SJCRH30 (cell line): ENCODE measurements at places on chromosomes 13 and 19.
A peak's percentile ranks its signal among the peaks of the same experiment; 100 is the strongest.

DNA sequence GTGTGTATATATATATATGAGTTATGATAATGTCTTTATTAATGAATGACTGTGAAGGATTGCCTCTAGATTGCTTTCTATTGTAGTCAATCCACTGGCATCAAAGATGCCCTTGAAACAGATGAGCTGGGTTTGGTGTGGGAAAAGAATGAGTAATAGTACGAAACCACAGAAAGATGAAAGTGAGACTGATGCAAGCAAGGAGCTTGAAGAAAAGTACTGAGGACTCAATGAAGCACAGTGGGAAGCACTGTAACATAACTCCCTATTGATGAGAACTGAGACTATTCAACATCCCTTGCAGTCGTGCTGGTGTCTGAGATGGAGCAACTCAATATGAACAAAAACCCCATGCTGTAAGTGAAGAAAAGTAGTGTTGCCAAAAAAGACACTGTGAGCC, 1794.2 kb downstream of the SLITRK5 start:
- DNase-seq = no peak

- DNase-seq = no peak
Measured at GRCh38 chr19:41303954-41304353, 6.0 kb upstream of the CCDC97 start.

DNA sequence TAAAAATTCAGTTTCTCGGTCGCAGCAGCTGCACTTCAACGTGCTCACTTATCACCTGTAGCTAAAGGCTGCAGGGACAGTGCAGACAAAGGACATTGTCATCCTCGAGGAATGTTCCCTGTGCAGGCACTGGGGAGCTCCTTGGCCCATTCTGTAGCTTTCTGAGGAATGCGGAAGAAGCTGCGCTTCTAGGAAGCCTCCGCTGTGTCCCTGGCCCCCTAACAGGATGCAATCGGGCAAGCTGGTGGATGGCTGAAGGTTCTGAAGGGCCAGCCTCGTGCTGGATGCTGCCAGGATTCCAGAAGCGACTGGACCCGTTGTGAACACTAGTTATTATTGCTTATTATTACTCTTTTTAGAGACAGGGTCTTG, 8.1 kb downstream of the ANO8 start:
- DNase-seq = no peak

DNA sequence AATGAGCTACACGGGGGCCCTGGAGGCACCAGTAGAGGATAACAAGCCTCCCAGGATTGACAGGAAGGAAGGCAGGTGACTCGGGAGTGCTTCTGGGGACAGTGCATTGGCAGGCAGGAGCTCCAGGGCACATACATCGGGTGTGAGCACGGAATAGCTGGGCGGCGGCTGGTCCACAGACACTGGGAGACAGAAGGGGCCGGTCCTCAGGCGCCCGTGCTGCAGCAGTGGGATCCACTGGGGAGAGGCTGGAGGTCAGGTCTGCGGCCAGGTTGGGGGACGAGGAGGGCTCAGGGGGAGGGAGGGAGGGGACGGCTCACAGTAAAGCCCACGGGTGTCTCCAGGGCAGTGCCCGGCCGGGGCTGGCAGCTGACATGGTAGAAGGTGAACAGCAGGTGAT, 2.1 kb upstream of the ANGPTL8 start:
- DNase-seq = no peak

- DNase-seq = no peak
Measured at GRCh38 chr19:2484178-2484937, 8.4 kb downstream of the GADD45B start.

- no peak for DNase-seq
Measured at GRCh38 chr13:102536695-102537485, 59.9 kb upstream of the TPP2 start.

GRCh38 chr19:14476327-14476672, 1.1 kb upstream of the PTGER1 start:
- no peak for DNase-seq

GRCh38 chr13:98742961-98743360, 9.5 kb downstream of the SLC15A1 start:
- no peak for DNase-seq

GRCh38 chr19:18991468-18991867, 41.8 kb downstream of the SUGP2 start:
- DNase-seq = no peak

GRCh38 chr19:12611361-12611699, 610 bp downstream of the ZNF791 start:
- peak; percentile 91 for DNase-seq

DNA sequence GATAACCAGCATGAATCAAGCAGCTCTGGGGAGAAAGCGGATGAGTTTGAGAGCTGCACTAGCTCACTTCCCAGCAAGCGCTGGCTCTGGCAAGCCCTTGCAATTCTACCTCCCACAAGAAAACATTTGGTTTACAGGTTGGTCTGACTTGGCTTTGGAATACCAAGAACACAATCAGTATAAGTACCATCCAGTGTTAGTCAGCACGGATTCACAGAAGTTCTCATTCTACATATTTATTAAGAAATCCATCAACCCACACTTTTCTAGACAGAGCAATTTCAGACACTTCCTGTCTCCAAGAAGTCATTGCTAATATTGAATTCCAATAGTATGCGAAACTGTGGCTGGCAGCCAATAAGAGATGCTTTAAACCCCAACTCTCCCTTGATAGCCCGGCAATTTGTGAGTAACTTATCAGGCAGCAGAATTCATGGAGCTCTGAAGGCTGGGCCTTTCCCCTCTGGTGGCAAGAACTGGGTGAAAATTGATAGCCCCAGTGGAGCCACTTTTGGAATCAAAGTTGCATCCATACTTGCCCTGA, 59.4 kb upstream of the WASF3 start:
- no peak for DNase-seq

DNA sequence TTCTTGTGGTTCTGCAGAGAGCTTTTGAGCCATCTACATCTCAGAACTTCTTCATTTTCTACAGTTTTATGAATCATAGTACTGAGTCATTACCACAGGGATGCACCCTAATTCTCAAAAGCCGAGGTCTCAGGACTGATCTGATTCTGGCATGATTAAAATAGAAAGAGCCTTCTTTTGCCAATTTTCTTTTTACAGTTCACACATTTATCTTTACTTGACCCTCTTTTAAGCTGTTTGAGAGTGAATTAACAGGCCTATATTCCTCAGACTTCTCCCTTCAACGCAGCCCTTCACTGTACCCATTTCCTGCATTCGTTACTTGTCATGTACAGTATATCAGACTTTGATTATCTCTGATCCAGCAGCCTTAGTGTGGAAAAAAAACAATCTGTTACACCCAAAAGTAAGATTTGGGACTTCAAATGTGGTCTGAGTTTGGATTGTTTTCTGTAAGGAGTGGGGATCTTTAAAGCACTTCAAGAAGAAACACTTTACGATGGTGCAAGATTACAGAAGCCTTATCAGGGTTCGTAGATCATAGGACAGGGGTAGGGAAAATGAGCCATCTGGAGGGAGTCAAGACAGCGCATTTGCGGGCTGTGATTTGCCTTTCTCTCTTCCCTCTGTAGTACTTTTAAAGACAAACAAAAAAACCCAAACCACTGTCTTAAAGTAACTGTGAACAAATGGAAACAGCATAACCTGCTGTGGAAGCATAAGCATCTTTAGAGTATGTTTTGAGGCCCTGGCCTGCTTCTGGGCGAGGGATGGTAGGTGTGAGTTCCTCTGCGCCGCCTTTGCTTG, 15.3 kb upstream of the GPR183 start:
- DNase-seq = no peak

DNA sequence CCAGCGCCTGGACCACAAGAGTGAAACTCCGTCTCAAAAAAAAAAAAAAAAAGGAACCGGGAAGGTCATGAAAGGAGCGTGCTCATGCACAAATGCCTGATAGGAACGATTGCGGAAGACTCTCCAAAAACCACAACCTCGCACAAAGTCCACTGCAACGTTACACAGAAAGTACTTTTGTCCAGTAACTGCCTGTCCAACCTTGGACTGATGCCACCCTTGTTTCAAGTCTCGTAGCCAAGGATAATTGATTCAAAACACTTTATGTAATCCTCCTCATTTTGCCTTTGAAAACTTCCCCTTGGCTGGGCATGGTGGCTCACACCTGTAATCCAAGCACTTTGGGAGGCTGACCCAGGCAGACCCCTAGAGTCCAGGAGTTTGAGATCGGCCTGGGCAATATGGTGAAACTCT, 13.7 kb downstream of the LGALS7 start:
- DNase-seq = no peak

DNA sequence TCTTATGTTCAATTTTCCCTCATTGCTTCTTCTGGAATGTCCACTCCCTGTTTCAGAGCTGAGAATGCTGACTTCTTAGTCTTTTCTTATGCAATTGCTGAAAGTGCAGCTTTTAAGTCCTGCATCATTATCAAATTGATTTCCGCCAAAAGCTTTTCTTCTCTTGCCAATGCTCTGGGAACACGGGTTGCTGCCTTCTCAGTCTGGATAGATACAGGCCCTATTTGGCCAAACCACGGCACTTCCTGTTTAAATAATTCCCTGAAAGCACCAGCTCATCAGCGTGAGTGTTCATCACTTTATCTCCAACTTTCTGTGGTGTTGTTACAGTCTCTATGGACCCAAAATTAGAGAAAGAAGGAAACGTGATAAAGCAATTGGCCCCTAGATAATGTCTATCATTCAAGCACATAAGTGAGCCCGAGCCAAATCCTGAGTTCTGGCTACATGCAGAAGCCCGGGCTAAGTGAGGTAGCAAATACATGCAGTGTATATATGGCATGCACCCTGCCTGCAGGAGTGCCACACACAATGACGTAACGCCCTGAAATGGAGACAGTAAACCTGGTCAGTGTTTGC, 85.7 kb downstream of the CYSLTR2 start:
- no peak for DNase-seq

- DNase-seq = no peak
Measured at GRCh38 chr19:8504171-8504570, 1.7 kb upstream of the PRAM1 start.

- peak; percentile 91 for DNase-seq
Measured at GRCh38 chr19:1848399-1849131, at the start of gene REXO1. REXO1 (minus strand) TSS chr19:1848483; CDS start chr19:1848358, 125 bp downstream.

GRCh38 chr13:48804821-48805601, 151.3 kb downstream of the CYSLTR2 start:
- DNase-seq = no peak

DNA sequence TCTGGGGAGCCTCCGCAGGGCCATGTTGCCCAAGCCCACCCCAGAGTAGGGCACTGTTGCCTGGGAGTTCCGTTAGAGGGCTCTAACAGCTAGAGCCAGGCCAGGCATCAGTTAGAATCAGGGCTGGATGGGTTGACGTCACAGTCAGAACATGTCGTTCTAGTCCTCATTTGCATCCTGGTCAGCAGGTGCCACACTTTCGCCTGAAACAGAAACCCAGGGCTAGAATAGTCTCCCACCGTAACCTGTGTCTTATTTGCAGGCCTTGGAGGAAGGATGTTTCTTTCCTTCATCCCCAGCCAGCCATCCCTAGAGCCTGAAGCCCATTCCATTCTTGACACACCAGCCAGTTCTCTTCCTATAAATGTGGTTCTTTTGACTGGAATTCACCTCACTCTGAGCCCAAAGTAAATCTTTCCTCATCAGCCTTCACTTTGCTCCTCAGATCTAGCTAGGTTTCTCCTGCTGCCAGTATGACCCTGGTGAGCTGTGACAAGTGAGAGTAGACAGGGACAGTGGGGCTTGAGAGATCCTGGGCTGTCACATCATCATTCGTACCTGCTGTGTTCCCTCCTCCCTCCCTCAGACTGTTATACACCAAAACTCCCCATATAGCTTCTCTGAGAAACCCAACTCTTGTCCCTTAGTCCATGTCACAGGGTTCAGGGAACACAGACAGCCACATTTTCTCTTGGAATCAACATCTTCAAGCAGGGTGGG, 12.2 kb upstream of the CCDC97 start:
- no peak for DNase-seq
